SJSA1 (cell line): ENCODE measurements at places on chromosomes 4 and X.

DNA sequence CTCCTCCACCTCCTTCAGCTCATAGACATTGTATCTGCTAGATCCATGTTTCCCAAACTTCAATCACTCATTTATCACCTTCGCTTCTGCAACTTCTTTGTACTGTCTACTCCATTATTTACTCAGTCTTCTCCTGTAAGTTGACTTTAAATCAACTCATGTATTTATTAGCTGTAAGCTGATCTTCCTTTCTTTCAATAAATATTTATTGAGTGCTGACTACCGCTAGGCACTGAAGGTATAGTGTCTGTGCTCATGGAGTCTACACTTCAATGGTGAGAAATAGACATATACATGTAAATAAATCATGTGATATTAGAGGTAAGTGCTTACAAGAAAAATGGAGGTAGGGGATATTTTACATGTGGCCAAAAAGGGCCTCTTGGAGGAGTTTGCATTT, 74.6 kb downstream of the RASL11B start:
- no peak for DNase-seq

DNA sequence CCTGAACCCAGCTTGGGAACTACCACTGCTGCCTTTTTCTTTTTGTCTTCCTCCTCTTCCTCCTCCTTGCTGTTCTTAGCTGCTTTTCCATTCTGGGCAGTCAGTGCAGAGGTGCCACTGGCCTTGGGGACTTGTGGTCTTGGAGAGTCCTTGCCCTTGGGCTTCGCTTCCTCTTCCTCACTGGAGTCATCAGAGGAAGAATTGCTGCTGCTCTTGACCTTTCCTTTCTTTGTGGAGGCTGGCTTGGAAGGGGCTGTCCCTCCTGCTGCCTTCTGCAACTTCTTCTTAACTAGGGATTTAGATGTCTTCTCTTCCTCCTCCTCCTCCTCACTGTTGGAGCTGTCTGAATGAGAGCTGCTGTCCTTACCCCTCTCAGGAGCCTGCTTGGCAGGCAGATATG, 53.2 kb downstream of the FAM9B start:
- no peak for DNase-seq

GRCh38 chr4:1967512-1968149, 41.1 kb downstream of the NELFA start:
- no peak for DNase-seq

- peak; percentile 38 for DNase-seq
Measured at GRCh38 chr4:16226816-16227461, 668 bp upstream of the TAPT1 start.

DNA sequence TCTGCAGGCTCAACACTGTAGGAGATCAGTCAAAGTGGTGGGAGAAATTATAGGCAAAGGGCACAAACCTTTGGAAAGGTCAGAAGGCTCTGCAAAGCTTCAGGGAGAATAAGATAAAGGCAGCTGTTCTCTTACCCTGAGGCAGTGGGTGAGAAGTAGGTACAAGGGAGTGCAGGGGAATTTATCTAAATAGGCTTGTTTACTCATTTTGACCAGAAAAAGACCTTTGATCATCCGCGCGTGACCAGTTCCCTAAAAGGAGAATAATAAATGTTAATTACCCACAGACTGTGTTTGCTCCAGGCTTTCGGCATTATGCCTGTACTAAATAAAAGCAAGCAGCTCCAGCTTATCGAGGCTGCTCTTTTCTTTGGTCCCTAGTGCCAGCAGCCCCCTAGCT, 9.3 kb downstream of the FGFBP2 start:
- no peak for DNase-seq

DNA sequence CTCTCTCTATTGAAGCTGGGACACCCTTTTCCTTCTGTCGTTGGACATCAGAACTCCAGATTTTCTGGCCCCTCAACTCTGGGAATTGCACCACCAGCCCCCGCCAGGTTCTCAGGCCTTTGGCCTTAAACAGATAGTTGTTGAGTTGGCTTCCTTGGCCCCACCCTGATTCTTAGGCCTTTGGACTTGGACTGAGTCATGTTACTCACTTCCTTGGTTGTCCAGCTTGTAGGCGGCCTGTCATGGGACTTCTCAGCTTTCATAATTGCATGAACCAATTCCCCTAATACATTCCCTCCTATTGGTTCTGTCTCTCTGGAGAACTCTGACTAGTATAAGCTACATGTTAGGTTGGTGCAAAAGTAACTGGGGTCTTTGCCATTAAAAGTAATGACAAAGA, 195.7 kb downstream of the GPAT3 start:
- no peak for DNase-seq

DNA sequence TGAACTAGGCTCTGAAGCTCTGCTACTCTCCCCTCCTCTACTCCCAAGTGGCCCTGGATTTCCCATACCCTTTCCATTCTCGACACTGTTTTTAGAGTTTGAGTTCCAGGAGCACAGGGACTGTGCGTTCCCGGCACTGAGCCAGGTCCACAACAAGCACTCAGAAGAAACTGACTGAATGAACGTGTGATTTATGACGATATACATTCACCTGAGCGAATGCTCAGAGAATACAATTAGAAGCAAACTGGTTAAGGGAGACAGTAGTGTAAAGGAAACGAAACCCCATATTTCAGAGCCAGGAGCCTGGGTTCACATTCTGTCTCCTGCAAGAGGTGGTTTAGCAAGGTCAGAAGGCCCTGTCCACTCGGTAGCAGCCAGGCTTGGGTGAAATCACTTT, 1.4 kb upstream of the KIAA0232 start:
- DNase-seq, result no peak

DNA sequence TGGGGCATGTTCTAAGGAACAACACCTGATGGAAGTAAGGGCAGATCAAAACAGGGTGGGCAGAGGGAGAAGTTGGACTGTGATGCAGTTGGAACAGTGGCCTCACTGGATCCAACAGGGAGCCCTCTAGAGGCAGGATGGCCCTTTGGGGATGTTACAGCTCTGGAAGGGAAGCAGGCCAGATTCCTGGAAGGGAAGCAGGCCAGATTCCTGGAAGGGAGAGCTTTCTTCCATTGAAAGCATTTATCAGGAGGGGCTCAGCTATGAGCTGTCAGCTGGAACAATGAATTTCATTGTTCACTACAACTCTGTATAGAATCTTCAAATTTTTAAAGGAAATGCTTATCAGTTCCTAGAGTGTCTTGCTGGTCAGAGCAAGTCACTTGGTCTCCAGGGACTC, 17.7 kb downstream of the IL15 start:
- peak; percentile 50 for DNase-seq

- no peak for DNase-seq
Measured at GRCh38 chr4:104022226-104022625, 302.4 kb upstream of the TACR3 start.

- no peak for DNase-seq
Measured at GRCh38 chr4:52099860-52100461, 48.9 kb downstream of the SPATA18 start.
